ENCODE measurements at places on chromosomes 12 and 14.

DNA sequence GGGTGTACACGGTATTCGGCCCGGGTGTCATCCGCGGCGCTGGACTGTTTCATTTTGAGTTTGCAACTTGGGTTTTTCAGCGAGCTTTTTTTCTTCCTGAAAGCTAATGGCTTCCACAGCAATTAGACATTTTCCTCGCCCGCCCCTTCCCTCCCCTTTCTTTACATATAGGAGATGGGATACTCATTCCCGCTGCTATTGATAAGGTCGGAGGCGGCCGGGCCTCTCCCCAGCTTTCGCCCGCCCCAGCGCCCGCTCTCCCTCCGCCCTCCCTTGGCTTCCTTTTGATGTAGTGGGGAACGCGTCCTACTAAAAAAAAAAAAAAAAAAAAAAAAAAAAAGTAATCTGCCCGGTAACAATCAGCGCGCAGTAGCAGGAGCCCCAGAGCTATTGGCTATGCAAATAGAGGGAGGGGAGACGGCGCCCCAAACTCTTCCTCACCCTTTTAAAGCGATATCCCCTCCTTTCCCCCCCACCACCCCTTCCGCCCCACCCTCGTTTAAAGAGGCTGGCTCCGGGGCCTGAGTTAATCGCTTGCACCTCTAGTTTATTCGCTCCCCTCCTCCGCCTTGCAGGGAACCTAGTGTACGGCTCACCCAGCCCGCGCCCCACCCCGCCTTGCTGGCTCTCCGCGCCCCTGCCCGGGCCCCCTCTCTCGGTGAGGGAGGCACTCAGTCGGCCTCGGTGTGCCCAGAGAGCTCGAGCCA, 1.7 kb upstream of the CCND2 start:
- no peak for DNase-seq

- no peak for DNase-seq
These were observed 35.1 kb downstream of the TRPV4 start for GRCh38 chr12:109797905-109798669.

DNA sequence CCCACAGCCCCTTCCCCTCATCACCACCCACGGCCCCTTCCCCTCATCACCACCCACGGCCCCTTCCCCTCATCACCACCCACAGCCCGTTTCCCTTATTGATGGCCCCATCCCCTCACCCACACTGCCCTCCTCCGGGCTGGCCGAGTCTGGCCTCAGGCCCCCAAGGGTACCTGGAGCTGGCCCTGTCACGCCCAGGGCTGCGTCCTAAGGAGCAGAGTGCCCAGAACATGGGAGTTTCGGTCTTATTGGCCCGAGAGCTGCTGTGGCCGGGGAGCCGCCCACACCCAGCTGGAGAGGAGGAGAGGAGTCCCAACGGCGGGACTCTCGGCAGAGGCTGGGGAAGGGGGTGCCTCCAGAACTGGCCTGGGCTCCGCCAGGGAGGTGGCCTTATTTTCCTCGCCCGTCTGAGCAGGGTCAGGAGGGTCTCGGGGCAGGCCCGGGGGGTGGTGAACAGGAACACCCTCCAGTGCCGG, 182.3 kb downstream of the KIF26A start:
- DNase-seq, result no peak

- DNase-seq, result no peak
These were observed 29.9 kb downstream of the BTBD7 start for GRCh38 chr14:93302688-93303581.

- DNase-seq, result no peak
These were observed 138.4 kb downstream of the SEC23A start for GRCh38 chr14:38964630-38965029.

DNA sequence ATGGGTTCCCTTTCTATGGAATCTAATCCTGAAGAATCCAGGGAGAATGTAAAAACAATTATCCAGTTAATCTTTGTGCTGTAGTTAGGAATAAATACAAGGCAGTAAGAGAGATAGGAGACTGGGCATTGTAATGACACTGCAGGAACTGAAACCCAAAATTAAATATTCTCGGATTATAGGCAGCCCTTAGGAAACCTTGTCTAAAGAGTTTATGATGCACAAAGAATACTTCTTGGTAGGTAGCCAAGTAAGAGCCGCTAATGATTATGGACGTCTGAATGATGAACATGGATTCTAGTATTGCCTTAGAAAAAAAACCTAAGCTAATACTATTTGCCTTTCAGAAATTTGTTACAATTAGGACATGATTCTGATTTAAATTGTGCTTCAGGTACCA, 165.4 kb upstream of the LRIG3 start:
- DNase-seq, result no peak

- DNase-seq, result no peak
These were observed 108.4 kb downstream of the BRMS1L start for GRCh38 chr14:35934499-35934898.

DNA sequence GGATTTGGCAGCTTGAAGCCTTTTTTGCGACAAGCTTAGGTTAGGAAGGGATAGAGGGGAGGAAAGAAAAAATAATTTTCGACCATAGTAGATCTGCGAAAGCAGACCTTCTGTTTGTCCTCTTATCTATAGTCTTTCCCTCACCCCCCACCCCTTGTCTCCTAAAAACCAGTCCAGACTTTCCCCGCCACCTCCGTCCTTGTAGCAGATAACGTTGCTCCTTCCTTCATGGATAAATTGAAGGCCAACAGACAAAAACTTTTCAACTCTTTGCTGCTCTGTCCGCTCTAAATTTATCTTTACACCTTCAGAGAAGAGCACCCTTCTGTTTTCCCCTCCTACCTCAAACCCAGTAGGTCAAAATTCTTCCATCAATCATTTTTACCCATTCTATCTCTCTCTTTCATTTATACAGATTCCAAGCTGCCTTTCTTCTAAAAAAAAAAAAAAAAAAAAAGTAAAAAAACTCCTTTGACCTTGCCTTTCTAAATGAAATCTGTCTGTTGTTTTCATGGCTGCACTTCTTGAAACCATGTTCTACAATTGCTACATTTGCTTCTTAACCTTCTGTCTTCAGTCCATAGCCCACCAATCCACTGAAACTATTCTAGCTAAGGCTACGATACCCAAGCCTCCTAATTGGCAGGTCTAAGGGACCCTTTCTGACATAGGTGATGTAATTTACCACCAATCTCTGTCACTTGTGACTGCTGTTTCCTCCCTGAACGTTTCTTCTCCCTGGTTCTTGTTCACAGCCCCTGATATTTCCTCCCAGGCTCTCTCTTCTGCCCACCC, 11.1 kb upstream of the NEMF start:
- DNase-seq, result no peak

- no peak for DNase-seq
These were observed 105.7 kb downstream of the ZC3H14 start for GRCh38 chr14:88668448-88669116.

DNA sequence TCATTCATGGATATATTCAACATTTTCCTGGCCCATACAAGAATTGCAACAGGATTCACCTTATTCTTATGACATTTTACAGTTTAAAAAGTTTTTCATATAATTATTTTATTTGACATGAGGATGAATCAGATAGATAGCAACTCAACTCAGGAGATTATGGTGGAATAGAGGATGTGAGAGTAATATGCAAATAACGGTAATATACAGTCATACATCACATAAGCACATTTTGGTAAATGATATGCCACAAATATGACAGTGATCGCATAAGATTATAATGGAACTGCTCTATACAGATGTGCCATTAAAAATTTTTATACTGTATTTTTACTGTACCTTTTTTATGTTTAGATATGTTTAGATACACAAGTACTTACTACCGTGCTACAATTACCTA, 24.1 kb upstream of the CRADD start:
- DNase-seq, result no peak

DNA sequence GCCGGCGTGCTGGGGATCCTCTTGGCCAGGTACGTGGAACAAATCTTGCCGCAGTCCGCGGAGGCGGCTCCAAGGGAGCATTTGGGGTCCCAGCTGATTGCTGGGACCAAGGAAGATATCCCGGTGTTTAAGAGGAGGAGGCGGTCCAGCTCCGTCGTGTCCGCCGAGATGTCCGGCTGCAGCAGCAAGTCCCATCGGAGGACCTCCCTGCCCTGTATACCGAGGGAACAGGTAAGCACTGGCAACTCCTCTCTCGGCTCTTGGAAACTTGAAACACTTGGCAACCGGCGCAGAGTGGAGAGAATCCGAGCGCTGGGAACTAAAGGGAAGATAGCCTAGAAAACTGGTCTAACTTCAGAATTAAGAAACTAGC, 1.7 kb downstream of the PDE3A start:
- DNase-seq, result no peak

DNA sequence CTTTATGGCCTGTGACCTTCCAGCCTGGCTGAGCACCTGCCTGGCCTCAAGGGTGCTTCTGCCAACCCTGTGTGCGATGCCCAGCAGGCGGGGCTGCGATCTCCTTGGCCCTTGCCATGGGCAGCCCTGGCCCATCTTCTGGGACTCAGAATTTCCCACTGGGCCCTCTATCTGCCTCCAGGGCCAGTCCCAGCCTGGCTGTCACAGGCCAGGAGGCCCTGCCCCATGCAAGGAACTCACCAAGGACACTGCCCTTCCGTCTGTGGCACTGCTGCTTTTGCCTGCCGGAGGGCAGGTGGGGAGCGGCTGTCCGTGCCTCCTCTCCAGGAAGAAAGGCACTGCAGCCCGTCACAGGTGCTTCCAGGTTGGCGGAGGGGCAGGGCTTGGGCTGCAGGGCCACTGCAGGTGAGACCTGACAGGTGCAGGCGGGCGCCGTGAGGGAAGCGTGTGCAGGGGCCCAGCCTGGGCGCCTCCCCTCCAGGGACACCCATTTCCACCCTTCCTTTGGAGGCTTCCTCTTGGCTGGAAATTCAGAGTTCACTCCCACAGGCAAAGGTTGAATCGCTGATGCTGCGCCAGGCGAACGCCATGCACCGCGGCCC, 177.8 kb downstream of the KIF26A start:
- no peak for DNase-seq

DNA sequence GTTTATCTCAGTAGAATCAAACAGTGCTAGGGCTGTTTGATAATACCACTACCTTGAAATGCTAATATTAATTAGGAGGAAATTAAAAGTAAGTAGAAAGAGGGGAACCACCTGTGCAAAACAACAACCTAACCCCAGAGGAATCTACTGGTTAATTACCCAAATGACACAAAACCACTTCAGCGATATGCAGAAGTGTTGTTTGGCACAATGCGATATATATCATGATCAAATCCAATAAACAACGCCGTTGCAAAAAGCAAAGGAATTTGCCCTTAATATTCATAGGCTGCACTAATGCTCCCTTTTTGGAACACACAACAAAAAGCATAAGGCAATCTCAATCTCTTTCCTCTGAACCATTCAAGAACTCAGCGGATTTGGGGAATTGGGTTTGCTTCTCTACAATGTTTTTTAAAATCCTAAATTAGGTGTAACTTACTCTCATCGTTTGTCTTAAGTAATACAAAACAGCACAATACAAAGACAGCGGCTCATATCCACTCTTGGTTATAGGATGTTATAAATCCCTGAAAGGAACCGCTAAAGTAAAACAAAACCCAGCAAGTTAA, 1.5 kb downstream of the MAP4K5 start:
- DNase-seq, result no peak

GRCh38 chr12:121391619-121392324, 8.1 kb upstream of the RNF34 start:
- no peak for DNase-seq

DNA sequence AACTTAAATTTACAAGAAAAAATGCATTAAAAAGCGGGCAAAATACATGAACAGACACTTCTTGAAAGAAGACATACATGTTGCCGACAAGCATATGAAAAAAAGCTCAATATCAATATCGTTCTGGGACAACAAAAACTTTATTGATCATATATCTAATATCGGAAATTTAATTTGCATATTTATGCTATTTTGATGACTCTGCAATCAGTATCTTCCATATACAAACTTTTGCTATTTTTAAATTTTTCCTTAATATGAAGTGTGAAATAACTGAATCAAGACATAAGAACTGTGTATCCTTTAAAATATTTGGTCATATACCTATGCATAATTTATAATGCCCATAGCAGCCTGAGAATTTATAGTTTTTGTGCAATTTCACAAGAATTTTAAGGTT, 224.6 kb downstream of the ALX1 start:
- DNase-seq, result no peak

DNA sequence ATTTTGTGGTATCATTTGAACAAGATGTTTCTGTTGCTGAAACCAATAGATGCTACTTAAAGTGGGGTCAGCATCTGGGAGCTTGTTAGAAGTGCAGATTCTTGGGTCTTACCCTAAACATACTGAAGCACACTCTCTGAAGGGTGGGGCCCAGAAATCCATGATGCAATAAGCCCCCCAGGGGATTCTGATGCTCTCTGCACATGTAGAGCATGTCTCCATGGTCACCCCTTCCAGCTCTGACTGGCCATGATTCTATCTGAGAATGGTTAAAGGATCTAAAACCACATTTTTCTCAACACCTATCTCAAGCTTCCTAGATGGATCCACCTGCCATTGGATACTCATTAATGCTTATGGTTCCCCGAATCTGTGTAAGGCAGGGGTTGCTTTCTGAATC, 20.4 kb downstream of the JDP2 start:
- DNase-seq, result no peak

DNA sequence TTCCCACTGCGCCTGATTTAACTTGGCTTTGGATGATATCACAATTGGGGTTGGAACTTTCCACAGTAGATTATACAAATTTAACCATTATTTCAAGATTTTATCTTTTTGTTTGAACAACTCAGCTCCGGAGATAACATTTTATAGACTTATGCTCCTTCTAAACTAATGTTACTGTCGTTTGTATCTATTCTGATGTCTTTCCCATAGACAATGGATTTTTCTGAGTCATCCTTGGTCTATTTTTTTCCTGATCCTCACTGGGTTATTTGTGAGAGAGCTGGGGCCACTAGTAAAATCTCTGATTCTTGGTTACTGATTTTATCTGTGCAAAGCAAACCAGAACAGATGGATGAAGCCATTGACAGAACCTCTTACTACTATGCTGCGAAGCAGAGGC, 175.1 kb downstream of the SLC38A4 start:
- no peak for DNase-seq

DNA sequence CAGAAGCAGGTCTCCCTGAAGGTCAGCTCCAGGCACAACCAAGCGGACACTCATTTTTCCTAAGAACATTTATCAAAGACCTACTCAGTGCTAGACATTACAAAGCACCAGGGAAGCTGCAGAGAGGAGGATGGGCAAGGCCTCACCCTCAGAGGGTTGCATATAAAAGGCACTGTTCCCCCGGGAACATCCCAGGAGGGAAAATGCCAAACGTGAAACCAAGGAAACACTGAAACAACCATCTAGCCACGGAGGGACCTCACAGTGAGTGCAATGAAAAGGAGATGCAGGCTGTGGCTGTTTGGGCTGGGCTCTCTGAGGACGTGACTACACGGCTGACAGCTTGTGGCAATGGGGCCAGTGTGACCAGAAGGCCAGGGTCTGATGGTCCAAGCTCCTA, 117.4 kb upstream of the VASH1 start:
- DNase-seq, result no peak

GRCh38 chr12:70176290-70176689, 66.9 kb upstream of the CNOT2 start:
- DNase-seq, result no peak

- DNase-seq, result no peak
These were observed 191.4 kb downstream of the KTN1 start for GRCh38 chr14:55771242-55771981.
